ENCODE measurements at places on chromosomes 1 and 21.

DNA sequence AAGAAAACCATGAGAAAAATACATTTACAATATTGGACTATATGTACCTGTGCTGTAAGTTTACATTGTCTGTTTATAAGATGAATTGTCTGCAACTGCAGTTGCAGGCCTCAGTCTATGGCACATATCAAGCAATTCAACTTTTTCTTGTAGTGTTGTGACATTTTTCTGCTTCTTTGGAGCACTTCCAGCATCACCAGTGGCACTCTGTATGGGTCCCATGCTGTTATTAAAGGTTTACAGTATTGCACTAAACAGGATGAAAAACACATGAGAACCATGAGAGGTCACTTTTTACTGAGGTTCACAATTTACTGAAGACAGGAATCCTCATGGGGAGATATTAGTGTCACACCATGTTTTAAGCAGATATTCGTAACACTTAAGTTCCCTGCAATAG, 118.6 kb downstream of the GRIK1 start:
- DNase-seq, result no peak

DNA sequence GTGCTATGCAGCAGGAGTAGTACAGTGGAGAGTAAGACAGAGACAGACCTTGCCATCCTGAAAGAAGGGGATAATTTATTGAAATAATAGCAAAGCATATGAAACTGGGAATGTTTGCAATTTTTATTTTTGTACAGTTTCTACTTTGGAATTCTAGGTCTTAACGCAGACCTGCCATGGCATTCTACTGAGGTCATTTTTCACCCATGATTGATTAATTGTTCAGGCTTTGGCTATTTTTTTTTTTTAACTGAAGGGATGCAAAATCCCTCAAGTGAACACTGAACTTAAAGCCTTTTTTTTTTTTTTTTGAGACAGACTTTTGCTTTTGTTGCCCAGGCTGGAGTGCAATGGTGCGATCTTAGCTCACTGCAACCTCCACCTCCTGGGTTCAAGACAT, 27.1 kb downstream of the MTF2 start:
- DNase-seq, result no peak

- DNase-seq, result no peak
Measured at GRCh38 chr1:47213230-47213963, 18.6 kb downstream of the TAL1 start.

GRCh38 chr1:62746086-62746808, 37.7 kb upstream of the ATG4C start:
- DNase-seq, result peak; percentile 61

DNA sequence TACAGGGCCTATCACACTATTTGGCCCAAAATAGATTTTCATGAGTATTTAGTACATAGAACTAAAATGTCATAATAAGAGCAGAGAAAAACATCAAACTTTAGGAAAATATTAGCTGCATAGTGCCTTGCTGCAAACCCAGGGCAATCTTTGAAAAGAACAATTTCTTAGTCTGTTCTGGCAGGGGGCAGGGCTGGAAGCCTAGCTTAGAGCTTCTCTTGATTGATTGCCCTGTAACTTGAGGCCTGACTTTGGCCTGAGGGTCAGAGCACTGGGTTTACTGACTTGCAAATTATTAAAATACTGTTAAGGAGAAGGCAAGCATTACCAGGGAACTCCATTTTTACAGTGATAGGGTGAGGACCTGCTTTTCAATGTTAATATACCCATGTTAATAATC, 115.8 kb upstream of the SPAG17 start:
- DNase-seq, result no peak
